H4 (cell line): ENCODE measurements at places on chromosomes 4 and X.

DNA sequence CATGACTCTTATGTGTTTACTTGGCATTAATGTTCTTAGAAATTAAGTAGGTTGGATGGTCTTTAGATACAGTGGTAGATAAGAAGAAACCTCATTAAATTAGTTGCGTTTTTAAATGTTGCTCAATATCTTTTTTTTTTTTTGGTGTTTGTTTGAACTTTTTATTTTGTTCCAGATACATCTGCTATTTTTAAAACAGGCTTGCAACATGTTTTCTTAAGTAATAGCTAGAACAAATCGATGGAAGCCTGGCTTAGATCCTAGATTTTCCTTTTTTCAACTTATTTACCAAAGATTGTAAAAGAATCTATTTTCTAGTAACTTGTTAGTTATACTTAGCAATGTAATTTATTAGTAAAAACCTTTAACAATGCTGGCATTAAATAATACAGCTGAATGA, 9.3 kb downstream of the CNKSR2 start:
- no peak for DNase-seq

- no peak for DNase-seq
Measured at GRCh38 chr4:5041699-5042098, 9.6 kb upstream of the STK32B start.

GRCh38 chr4:8451440-8452182, 11.0 kb downstream of the TRMT44 start:
- DNase-seq: no peak

GRCh38 chrX:41827886-41828285, 95.5 kb downstream of the CASK start:
- no peak for DNase-seq

GRCh38 chrX:101357166-101357795, 8.7 kb upstream of the TIMM8A start:
- DNase-seq: no peak

DNA sequence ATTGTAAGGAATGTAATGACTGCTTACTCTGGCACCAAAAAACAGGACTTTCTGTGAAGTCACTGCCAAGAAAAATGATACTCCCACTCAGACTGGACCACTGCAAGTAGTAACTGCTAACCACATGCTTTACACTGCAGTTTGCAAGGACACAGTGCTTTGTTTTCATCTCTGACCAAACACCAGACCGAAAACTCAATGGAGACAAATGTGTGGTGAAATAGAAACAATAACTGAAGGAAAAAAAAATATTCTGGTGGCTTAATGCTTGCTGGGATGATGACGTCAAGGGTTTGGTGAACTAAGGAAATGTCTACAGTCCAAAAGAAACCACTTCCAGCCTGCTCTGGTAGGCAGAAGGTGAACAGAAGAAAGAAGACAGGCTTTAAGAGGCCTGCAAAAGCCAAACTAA, 13.2 kb downstream of the GPC4 start:
- DNase-seq: peak; percentile 82

- peak; percentile 58 for DNase-seq
Measured at GRCh38 chr4:156946516-156947424, 24.8 kb downstream of the PDGFC start.

- DNase-seq: no peak
Measured at GRCh38 chr4:7189475-7190277, 2.7 kb upstream of the SORCS2 start.

DNA sequence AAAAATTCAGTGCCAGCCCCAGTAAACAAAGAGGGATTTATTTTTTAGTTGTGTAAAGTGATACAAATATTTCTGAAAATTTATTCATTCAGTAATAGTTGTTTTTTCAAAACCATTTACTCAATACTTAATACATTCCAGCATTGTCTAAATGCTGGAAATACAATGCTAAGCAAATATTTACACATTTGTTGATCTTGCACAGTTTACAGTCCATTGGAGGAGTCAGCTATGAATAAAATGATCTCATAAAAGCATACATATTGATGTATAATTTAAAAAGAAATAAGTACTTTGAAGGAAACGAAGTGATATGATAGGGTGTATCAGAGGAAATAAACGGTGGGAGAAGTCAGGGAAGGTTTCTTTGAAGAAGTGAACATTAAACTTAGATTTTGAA, 1942.1 kb upstream of the ADGRL3 start:
- no peak for DNase-seq

DNA sequence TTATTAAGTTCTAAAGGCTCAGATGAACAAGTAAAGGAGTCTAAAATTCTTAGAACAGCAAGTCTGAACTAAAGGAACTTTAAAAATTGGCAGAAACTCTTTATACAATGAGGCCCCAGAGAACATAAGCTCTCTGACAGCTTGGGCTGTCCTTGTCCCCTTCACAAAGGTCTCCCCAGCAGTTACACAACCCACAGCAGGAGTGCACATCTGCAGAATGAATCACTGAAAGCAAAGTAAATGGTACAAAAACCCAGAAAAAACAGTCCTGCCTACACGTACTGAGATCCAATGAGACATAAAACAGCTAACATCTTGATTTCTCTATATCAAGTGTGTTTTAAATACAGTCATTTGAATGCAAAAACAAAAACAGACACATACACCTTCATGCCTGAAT, 18.7 kb downstream of the RBBP7 start:
- no peak for DNase-seq
